CD4-positive, alpha-beta T cell (primary cell): ENCODE measurements at places on chromosomes 2 and 18. TPM values are rescaled to one million over a fixed set of nuclear protein-coding genes. Genes with fewer than 3 reads are reported as not detected.

DNA sequence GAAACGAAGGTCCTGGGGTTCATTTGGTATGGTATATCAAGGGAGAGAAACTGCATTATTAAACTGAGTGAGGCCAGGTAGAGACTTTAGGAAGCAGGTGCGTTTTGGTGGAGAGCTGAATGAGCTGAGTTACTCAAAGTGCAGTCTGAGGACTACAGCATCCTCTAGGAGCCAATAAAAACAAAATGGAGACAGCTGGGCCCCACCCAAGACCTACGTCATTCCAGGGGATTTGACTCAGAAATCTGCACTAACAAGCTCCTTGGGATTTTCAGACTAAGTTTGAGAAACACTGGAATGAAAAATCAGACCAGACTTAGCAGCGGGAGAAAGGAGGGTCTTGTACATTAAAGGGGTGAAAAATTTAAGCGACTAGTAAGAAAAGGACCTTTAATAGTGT, 131.5 kb downstream of the UXS1 start:
- no peak for DNase-seq

- peak; percentile 34 for DNase-seq
Measured at GRCh38 chr2:9423922-9424272, 443 bp downstream of the CPSF3 start.

- peak; percentile 91 for DNase-seq
Measured at GRCh38 chr2:230326453-230327417, at the start of gene SP140L. Gene SP140L, plus strand, starts transcription at chr2:230327193. Its CDS starts 77 bp downstream, at chr2:230327270.

DNA sequence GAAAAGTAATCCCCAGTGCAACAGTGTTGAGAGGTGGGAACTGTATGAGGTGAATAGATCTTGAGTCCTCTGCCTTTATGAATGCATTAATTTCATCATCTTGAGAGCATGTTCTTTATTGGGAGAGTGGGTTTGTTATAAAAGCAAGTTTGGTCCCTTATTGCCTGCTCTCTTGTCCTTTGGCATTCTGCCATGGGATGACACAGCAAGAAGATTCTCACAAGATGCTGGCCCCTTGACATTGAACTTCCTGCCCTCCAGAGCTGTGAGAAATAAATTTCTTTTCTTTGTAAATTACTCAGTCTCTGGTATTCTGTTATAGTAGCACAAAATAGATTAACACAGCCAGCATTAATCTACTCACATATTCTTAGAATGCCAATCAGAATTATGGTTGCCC, 108.6 kb downstream of the EHBP1 start:
- DNase-seq: no peak

GRCh38 chr18:74540652-74541421, 6.5 kb downstream of the CNDP1 start:
- no peak for DNase-seq

- DNase-seq: no peak
Measured at GRCh38 chr2:199940373-199940772, 14.9 kb downstream of the TYW5 start.

DNA sequence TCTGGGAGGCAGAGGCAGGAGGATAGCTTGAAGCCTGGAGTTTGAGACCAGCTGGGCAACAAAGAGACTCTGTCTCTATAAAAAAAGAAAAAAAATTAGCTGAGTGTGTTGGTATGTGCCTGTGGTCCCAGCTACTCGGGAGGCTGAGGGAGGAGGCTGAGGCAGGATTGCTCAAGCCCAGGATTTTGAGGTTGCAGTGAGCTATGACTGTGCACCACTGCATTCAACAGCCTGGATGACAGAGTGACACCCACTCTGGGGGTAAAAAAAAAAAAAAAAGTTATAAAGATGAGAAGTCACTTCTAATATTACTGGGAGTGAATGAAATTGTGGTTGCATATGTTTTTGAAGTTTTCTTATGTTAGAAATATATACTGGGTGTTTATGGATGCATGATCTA, 71.6 kb downstream of the C2orf74 start:
- no peak for DNase-seq

DNA sequence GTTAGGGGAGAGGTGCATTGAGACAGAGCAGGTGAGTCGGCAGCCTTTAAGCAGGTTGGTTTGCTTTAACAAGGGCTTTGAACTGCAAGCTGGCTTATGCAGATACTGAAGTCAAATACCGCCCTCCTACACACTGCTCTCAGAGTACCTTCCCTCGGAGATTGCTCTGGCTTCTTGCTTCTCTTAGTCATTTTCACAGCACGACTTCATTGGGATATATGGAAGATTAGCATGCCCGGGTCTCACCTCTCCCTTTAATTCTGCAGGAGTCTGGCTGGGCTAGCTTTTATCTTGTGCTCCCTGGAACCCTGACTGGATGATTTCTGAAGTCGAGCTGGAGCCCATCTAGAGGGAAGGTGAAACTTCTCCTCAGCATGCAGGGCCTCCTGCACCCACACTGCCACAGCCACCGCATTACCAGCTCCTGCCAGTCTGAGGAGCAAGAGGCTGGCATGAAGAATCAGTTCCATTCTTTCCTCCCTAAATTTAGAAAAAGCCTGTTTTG, 395.5 kb upstream of the HNRNPA3 start:
- DNase-seq: peak; percentile 6

Gene MYCN
- not detected for total RNA-seq

DNA sequence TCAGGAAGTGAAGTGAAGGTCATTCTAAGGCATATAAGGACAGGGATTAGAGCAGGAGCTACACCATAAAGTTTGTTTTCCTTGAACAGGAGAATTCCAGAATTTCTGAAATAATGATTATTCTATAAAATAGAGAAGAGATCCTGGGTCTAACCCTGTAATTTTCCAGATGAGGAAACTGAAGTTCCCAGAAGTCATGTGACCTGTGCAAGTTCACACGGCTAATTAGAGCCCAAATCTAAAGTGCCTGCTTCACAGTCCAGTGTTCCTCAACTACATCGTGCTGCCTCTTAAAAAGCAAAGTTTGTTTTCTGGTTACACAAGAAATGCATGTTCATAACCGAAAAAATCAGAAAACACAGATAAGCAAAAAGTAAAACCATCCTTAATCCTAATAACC, 34.9 kb downstream of the PLB1 start:
- no peak for DNase-seq

Gene SLC1A4
- total RNA-seq: 2.8 TPM

Gene FLACC1
- total RNA-seq: 4.8 TPM

DNA sequence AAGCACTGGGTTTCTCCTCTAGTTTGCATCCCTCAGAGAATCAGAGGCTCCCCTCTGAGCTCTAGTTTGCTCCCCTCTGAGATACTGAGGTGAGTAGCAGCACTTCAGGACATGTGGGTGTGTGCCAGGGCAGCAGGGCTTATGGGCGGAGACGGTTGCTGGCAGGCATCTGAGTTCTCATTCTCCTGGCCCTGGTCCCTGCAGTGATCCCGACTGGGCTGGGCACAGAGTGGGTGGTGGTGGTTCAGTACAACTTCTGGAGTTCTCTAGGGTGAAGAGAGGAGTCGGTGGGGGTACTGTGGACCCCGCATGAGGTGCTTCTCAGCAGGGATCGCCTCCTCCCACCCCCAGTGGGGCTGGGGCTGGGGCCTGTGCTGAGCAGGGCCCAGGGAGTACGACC, 47.9 kb downstream of the BOLA3 start:
- no peak for DNase-seq

Gene RESP18
- total RNA-seq: not detected

GRCh38 chr2:110794390-110794789, 62.0 kb downstream of the ACOXL start:
- no peak for DNase-seq

GRCh38 chr2:40374543-40375240, 77.2 kb downstream of the SLC8A1 start:
- DNase-seq: no peak

Gene HS1BP3
- 8.8 TPM for total RNA-seq

- DNase-seq: no peak
Measured at GRCh38 chr2:46329803-46330775, 32.9 kb downstream of the EPAS1 start.

DNA sequence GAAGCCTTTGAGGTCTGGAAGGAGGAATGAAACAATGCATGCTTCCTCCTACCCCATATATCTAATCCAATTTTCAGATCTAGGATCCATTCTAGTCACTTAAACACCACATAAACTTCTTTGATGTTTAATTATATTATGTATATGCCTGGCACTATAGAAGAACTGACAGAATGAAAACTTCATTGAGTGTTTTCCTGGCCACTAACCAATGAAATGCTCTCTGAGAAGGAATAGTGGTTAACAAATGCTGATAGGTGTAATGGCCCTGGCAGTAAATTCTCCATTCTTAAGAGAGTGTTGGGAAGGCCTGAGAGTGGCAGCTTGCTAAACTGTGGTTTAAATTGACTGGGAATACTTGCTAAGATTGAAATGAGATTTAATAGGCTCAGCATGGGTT, 710.0 kb downstream of the LRRTM4 start:
- no peak for DNase-seq

- DNase-seq: no peak
Measured at GRCh38 chr2:176729706-176730569, 460.7 kb downstream of the MTX2 start.

DNA sequence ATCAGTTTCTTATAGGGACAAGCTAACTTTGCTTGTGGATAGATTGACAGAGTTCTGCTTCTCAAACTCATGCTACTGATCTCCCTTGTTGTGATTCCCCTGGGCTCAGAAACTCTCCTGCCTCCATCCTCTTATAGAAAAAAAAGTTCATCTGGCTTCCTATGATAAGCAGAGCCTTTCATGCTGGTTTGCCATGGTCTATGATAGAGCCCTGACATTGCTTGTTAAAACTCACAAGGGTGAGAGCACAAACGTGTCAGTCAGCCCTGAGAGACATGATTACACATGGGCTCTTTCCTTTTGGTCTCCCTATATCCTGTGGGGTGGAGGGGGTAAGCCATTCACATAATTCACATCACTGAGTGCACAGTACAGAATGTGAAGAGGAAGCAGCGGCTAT, 121.8 kb downstream of the TDRD15 start:
- DNase-seq: no peak

Gene GPAT2
- 1.3 TPM for total RNA-seq

- DNase-seq: no peak
Measured at GRCh38 chr2:21254170-21254965, 130.6 kb downstream of the TDRD15 start.

Gene PIEZO2
- not detected for total RNA-seq

Gene KIAA2012
- not detected for total RNA-seq

DNA sequence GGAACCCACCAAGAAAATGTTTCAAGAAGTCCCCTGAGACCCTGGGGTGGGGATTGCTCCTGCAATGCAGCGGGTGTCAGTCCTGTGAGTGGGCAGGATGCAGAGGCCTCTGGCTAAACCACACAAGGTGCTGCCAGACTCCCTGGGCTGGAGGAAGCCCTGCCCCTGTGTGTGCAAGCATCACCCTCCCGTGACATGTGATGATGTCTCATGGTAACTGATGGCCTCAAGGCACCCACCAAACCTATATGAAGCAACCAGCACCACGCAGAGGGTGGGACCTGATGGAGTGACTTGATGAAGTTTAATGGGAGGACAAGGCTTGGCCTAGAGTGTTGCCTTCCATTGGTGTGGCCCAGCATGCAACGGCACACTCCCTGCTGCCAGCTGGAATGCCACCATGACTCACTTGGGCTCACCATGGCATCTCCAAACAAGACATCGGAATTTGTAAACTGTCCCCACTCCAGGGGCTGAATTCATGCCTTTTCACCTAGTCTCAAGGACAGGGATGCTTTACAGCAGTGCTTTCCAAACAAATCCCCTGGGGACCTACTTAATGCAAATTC, 8.7 kb upstream of the SLC14A1 start:
- no peak for DNase-seq

DNA sequence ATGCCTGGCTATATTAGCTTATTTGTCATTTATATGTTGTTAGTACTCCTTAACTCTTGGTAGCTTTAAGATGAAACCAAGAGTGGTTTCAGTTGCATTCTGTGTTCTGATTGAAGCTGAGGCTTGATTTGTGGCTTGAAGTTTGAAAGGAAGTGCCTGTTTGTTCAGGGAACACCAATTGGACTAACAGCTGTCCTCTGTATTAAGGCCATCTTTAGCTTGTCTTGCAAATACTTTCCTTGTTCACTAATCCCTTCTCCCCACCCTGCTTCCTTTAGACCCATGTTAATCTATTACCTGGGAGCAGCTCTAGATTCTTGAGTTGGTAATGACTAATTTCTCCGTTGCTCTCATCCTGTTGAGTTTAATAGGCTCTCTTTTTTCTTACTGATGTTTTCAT, 13.4 kb downstream of the ITGA6 start:
- DNase-seq: no peak

GRCh38 chr2:118118479-118118878, 30.2 kb downstream of the INSIG2 start:
- DNase-seq: no peak

Gene C2orf92
- total RNA-seq: 12.4 TPM
